Lung (tissue), 17 donors: ENCODE measurements at places on chromosomes 7 and 10. TPM values are rescaled to one million over a fixed set of nuclear protein-coding genes. Genes with fewer than 3 reads are reported as not detected.

Gene RADIL
- 6.6 TPM for total RNA-seq

Gene AGBL3
- total RNA-seq: 3.6 TPM

Gene C10orf53
- 0.11 TPM for total RNA-seq

GRCh38 chr10:60029475-60029874 lies 123.1 kb upstream of the CCDC6 start:
- DNase-seq: peak; percentile 45

- DNase-seq: no peak
Measured at GRCh38 chr10:45466784-45467183, 92.8 kb downstream of the ALOX5 start.

Gene TET1
- 23.5 TPM for total RNA-seq

GRCh38 chr10:68156373-68157185 lies 47.3 kb downstream of the MYPN start:
- peak; percentile 88 for DNase-seq

Gene CPSF4
- 36.8 TPM for total RNA-seq
